ENCODE measurements at places on chromosomes 1 and 21.

DNA sequence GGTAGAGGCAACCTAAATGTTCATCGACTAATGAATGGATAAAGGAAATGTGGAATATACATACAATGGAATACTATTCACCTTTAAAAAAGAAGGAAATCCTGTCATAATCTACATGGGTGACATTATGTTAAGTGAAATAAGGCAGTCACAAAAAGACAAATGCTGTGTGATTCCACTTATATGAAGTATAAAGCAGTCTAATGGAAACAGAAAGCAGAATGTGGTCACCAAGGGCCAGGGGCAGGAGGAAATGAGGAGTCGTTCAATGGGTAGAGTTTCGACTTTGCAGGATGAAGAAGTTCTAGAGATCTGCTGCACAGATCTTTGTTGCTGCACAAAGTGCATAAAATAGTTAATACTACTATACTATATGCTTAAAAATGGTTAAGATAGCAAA, 7.8 kb downstream of the DIPK1A start:
- DNase-seq = no peak

DNA sequence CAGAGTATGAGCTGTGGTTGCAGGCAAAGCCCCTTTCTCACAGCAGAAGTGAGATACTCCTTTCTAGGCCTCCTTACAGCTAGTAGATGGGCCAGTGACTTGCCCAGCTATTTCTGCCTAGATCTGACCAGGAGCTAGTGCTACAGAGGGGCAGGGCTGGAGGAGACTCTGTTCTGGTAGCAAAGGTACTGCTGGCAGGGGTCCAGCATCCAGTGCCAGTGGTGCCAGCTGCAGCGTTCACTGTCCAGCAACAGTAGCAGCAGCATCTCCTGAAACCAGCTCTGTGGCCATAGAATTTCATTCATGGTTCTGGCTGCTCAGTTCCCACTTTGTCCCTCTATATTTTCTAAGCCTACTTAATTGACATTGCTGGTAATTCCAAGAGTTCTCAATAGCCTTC, 62.5 kb upstream of the CNN3 start:
- DNase-seq = no peak

DNA sequence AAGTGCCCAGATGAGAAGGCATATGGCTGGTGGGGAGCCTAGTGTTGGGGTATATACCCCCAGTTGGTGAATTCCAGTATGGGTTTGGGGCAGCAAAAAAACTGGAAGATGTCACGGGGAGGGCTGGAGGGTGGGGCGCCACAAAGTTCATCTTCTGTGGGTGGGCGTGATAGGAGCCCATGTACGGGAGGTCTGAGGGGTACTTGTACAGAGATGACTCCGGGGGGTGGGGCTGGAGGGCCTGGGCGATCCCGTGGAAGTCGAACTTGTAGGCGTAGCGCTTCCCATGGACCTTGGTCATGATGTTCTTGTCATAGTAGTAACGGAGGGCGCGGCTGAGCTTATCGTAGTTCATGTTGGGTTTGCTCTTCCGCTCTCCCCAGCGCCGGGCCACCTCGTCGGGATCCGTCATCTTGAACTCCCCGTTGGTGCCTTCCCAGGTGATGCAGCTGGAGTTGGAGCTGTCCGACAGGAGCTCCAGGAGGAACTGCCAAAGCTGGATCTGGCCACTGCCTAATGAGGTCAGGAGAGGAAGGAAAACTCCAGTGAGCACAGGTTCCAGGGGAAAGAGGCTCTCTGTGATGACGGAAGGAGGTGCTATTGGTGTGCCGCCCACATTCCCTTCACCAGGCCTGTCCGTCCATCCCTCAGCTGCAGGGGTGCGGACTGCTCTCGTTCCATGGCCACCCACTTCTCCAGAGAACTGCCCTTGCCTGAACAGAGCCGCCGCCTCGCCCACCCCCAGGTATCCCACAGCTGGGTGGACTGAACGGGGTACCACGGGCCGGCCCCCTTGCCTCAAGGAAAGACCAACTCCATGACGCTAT, 114.7 kb downstream of the ERG start:
- DNase-seq = no peak

- DNase-seq = no peak
Observed at GRCh38 chr1:100506217-100506616, 31.7 kb upstream of the GPR88 start.

DNA sequence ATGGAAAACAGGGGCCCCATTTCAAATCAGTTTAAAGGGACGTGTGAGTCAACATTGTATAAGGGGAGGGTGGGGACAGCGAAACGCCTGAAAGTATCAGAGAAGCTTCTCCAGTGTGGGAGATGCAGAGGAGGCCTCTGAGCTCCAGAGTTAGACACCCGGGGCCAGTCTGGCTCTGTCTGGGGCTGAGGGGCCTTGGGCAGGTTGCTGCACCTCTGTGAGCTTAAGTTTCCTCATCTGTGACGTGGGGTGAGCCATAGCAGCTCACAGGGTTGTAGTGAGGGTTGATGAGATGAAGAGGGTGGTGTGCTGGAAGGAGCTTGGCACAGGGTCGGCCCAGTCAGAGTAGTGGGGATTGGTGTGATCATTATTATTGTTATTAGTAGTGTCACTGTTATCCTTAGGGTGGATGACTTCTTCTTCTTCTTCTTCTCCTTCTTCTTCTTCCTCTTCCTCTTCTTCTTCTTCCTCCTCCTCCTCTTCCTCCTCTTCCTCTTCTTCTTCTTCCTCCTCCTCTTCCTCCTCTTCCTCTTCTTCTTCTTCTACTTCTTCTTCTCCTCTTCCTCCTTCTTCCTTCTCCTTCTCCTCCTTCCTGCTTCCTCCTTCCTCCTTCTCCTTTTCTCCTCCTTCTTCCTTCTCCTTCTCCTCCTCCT, 282.0 kb downstream of the PTPRU start:
- DNase-seq = no peak
